ENCODE measurements at places on chromosomes 16 and 17.

DNA sequence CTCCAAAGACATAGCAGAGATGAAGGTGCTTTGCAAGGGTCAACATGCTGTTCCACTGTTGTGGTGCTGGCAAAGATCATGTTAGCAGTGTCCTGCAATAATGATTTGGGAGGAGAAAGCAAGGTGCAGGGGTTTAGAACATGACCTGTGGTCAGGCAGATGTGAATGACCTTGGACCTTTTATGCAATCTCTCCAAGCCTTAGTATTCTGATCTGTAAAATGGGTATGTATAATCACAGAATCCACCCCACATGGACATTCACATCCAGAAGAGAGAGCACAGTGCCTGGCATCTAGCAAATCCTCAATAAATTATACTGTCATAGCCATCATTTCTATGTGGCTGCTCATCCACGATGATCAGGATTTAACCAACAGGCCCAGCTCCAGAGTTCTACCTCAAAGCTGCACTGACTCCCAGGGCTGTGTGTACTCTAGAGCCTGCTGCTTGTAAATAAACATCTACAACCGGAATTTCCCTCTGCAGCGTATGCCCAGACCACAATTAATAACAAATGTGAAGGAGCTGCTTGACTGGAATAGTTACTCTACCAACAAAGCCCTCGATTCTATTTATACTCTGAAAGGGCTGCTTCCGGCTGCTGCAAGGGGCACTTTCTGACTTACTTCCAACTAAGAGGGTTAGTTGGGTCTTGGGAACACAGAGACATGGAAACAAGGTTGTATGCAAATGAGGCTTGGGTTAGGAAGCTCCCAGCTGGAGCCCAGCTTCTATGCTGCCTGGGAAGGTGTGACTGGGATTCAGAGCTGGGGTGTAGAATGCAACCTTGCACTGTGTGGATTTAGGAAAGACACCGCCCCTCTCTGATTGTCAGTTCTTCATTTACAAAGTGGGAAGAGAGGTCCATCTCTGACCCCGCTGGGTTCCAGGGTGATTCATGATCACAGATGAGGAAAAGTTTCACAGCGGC lies 265.2 kb downstream of the XYLT1 start:
- DNase-seq = no peak

- no peak for DNase-seq
These were observed 89.3 kb upstream of the GSE1 start for GRCh38 chr16:85523602-85524364.

DNA sequence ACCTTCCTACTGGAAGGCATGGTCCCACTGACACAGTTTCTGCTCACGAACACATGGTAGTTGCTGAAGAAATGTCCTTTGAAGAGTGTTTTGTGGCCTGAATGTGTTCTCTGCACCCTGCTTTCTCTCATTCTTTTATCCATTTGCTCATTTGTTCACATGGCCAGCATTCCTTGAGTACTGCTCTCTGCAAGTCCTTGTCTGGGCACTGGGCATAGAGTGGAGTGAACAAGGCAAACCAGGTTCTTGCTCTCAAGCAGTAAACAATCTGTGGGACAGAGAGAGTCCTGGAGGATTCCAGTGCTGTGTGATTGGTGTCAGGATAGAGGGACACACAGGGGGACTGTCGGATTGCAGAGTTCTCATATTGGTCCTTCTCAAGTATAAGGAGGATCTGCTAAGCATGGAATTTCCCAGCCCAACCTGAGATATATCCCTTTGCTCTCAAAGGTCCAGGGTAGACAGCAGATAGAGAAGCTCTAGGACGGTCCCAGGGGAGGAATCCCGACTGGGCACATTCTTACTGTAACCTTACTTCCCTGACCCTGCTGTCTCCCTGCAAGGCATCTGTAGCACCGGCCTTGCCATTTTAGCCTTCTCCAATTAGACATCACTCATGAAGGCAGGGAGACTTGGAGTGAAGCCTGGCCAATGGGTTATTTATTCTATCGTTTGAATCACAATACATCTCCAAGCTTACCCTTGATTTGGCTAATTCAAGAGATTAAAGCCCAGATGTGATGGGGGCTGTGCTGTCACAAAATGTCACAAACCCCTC lies 32.3 kb downstream of the ARL4D start:
- no peak for DNase-seq

DNA sequence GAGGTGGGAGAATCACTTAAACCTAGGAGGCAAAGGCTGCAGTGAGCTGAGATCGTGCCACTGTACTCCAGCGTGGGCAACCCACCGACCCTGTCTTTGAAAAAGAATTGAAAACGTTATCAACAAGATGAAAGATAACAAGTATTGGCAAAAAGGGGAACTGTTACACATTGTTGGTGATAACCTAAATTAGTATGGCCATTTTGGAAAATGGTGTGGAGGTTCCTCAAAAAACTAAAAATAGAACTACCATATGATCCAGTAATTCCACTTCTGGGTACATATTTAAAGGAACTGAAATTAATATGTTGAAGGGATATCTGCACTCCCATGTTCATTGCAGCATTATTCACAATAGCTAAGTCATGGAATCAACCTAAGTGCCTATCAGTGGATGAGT lies 61.0 kb downstream of the ABHD15 start:
- DNase-seq = no peak

DNA sequence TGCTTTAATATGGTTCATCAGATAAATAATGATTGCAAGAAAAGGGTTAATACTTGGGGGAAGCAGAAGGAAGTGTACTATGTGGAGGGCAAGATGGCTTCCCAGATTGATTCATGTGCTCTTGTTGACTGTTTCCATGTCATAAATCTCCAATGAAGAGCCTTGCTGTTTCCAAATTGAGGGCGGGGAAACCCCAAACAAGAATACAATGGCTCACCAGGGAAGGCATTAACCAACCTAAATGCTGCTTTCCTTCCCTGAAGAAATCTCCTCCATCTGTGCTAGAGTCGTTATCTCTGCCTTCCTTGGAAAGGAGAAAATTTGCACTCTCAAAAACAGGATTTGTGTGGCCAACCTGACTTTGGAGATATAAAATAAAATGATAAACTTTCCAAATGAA lies 28.0 kb upstream of the CDH13 start:
- DNase-seq = no peak

Measured in activated T-cell treated with anti-CD3 and anti-CD28 coated beads, Interleukin-2, amount 50 U/mL, for 24 hours (primary cell).